ENCODE measurements at places on chromosomes 5 and 9.

GRCh38 chr9:36543916-36544315 is 28.8 kb upstream of the MELK start:
- DNase-seq: no peak

DNA sequence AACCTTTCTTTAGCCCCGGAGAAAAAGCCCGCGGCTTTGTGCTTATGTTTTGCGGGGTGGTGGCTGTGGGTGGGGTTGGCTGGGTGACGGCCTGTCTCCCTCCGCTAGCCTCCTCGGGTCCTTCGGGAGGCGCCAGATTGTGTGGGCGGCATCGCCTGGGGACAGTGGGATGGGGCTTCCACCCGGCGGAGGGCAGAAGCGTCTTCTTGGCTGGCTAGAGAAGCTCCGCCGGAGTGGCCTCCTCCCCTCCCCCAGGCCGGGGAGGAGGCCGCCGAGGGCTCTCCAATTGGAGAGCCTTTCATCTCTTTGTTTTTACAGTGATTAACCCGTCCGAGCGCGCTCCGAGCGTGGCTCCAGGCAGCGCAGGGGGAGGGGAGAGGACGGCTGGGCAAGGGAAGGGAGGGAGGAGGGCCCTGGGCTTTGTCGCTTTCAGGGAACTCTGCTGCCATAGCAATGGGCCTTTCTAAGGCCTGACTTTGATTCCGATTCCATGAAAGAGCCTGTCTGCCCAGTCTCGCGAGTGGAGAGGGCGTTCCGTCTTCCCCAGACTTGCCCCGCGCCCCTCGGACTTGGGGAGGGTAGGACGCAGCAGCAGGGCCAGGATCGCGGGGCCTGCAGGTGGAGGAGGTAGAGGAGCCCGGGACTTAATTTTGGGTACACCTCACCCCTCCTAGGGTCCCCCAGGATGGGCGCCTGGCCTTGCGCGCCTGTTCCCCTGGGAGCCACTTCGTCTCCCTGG is 36.7 kb upstream of the TIFAB start:
- DNase-seq: peak; percentile 56

GRCh38 chr5:73908846-73909245 is 282.9 kb downstream of the ARHGEF28 start:
- no peak for DNase-seq

DNA sequence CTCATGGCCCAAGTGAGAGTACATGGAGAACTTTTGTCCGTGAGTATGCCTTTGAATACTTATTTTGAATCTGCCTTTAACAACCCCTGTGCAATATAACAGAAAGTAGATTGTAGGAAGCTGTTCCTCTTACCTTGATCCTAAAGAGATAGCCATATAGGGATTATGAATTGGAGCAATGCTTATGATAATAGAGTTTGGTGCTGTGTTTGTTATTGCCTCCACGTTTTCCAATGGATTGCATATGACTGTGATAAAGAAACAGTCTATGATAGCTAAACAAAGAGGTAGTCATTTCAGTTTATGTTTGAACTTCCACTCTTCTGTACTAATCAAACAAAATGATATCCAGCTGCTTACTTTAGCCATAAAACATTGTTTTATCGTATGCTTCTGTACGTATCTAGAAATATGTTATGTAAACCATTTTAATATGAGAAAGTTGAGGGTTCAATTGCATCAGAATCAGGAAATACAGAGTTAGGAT is 199.6 kb upstream of the RGMB start:
- DNase-seq: no peak

DNA sequence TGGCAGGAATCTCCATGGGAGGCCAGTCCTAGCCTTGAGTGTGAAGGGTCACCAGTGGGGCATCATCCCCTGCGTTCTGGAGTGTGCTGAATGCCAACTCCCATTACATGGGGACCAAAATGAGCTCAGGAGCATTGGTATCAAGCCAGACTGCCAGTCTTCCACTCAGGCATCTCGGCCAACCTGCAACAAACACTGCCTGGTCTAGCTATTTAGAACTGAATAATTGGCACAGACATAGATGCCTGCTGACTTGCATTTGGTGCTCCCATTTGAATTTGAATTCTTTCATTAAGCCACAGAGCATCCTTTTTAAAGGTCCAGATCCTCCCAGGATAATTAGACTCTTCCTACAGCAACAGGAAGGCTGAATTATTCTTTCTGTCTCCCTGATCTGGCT is 116.6 kb upstream of the ABCA1 start:
- no peak for DNase-seq

DNA sequence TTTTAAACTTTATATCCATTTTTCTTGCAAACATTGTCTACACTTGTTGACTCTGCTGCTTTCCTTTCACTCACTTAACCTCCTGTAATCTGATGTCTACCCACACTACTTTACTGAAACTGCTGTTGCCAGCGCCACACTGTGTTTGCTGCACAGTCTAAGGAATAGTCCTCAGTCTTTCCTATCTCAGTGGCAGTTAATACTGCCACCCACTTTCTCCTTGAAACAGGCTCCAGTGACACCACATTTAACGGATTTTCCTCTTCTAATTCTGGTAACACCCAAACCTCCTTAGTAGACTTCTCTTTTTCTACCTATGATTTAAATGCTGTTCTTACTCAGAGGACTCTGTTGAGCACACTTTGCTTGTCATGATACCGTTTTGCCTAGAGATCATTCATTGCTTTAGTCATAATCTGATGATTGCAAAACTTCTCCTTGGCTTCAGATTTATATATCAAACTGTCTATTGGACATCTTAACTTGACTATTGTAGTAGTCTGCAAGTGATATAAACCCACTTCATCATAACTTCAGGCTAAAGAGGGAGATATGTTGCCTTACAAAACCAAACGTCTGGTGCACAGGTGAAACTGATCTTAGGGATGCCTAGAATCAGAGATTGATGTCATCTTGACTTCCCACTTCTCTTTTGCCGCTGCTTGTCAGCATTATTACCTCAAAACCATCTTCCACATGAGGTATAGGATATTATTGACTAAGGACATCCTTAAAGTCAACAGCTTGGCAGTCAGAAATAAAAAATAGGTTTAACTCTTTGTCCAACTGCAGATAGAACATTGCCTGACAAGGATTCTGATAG is 94.1 kb downstream of the CDC42SE2 start:
- no peak for DNase-seq

DNA sequence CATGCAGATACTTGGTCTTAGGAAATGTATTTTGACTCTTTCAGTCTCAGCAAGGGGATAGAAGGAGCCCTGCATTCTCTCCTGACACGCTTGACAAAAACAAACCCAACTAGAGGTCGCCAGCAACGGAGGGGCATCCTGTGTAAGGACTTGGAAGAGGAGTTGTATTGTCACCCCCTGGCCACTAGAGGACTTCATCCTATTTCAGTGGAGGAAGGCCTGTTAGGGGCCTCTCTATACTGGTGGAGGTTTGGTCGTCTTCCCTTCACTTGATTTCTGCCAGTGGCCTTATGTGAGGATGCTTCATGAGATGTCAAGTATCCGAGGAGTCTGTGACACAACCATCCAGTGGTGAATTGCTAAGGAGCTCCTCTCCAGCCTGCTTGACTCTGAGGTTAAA is 122.8 kb upstream of the STC2 start:
- DNase-seq: peak; percentile 26

DNA sequence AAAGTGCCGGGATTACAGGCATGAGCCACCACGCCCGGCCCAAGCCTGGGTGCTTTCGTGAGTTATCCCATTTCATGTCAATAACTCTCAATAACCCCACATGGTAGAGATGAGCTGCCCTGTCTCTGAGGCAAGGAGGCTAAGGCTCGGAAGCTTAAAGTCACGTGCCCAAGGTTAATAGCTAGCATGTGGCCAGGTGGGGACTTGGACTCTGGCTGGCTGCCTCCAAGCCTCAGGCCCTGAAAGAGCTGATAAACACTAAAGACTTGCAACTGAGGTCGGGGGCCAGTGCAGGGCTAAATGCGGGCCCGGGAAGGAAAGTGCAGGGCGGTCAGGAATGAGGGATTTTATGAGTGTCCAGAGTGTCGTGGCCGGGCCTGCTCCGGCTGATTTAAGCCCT is 30.9 kb upstream of the BARHL1 start:
- DNase-seq: no peak

- DNase-seq: peak; percentile 37
These were observed 17.2 kb upstream of the RGS3 start for GRCh38 chr9:113446323-113446740.

- no peak for DNase-seq
These were observed 459.7 kb downstream of the EBF1 start for GRCh38 chr5:158639881-158640592.

GRCh38 chr5:172051643-172052339 is 45.4 kb upstream of the FBXW11 start:
- no peak for DNase-seq

DNA sequence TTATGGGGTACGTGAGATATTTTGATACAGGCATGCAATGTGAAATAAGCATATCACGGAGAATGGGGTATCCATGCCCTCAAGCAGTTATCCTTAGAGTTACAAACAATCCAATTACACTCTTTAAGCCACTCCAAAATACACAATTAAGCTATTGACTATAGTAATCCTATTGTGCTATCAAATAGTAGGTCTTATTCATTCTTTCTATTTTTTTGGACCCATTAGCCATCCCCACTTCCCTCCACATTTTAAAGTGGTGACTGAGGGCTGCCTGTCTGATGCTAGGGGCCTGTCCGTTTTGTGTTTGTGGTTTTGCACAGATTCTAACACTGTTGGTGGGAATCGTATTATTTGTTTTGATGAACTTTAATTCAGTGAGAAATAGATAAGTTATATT is 129.7 kb upstream of the DHFR start:
- no peak for DNase-seq

DNA sequence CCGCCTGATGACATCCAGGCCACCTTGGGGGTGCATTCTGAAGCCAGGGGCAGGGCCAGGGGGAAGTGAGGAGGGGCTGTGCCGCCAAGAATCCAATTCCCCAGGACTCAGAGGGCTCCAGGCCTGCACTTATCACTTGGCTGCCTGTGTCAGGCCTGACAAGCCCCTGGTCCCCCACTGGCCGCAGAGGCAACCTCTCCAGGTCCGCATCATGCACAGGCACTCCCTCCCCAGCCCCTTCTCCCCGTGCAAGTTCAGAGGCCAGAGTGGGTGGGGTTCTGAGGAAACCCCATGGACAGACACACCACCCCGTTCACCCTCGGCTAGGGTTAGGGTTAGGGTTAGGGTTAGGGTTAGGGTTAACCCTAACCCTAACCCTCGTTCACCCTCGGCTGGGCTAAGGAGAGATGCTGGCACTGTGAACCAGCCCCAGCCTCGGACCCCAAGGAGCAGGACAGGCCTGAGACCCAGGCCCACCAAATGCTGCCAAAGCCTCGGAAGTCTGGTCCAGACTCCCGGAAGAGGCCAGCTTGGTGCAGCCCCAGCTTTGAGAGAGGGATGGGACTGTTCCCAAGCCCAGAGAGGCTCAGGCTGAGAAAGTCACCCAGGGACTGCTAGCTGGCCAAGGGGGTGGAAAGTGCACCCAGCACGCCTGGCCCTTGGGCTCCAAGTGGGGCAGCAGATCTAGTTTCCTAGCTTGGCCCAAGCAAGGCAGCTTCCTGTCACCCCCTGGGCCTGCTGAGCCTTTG is 4.9 kb downstream of the LCN2 start:
- no peak for DNase-seq

DNA sequence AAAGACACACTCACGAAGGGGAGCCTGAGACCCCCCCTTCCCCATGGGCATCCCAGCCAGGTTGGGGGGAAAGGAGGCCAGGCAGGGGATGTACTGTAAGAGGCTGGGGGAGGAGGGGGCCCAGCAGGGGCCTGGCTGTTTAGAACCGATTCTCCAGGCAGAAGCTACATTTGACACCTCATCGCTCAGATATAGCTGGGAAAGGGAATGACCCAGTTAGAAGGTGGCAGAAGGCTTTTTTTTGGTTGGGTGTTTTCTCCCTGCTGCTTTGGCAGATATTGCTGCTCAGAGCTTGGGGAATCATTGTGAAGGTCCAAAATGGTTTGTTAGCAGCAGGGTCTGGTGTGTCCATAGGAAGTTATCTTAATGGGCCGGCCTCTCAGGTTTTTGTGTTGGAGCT is 6.0 kb downstream of the CDX1 start:
- DNase-seq: no peak

DNA sequence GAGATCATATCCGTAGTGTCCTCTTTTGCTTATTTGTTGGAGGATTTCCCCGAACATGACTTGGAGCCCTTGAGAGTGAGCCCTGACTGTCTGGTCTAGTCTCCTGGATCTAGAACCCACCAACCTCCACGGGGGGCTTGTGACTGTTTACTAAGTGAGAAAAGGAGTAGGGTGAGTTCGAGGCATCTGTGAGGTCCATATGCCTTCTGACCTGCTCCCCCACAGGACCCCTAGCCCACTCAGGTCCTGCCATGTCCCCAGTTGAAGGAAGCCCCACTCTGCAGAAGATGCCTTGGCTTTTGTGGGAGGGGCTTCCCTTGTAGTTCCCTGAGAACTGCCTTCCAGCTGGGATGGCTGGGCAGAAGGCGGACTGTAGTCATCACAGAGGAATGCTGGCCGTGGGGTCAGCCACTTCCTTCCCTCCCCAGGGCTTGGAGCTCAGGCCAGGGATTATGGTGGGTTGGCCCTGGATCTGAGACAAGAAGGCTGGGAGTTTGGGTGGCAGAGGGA is 7.0 kb upstream of the IRF1 start:
- DNase-seq: peak; percentile 88

GRCh38 chr9:68914751-68915150 is 99.2 kb downstream of the PRKACG start:
- no peak for DNase-seq

- DNase-seq: no peak
These were observed 4.1 kb downstream of the AGTPBP1 start for GRCh38 chr9:85737671-85738070.

GRCh38 chr9:341634-342421 is 127.2 kb downstream of the DOCK8 start:
- DNase-seq: no peak

DNA sequence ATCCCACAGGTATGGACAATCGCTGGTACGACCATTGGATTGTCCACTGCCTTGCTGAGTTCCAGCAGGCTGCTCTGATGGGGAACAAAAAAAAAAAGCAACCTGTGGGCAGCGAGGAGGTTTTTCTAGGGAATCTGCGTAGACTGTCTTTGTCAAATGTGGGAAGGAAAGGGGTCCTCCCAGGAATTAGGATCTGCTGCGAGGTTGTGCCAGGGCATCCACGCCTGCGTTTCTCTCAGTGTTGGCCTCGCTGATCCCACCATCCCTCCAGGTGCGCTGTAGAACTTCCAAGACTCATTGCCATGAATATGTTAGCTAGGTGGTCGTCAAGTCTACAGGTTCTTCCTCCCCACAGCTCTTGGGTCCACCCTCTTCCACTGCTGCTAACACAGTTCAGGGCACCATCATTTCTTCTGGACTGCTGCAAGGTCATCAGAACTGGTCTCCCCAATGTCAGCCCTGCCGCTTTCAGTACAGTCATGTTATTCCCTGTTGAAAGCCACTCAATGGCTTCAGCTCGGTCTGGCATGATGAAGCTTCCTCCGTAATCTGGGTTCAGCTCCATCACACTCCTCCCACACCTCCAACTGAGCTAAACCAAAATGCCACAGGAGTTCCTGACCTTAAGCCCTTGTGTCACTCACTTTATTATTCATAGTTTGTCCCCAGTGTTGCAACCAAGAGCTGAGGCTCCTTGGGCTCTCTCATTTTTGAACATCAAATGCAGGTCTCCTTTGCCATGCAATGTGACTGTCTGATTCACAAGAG is 79.5 kb upstream of the DMRT1 start:
- no peak for DNase-seq

- no peak for DNase-seq
These were observed 43.5 kb downstream of the SH3PXD2B start for GRCh38 chr5:172410662-172411483.

Data from 8988T (cell line).